Right renal cortex interstitium (tissue), 3 donors: ENCODE measurements at places on chromosomes 3 and 15. TPM values are rescaled to one million over a fixed set of nuclear protein-coding genes. Genes with fewer than 3 reads are reported as not detected.

HACD2 gene
- 50.9 TPM for polyA plus RNA-seq

POPDC2 gene
- polyA plus RNA-seq = 4.5 TPM

SLC22A13 gene
- 3.4 TPM for polyA plus RNA-seq

A4GNT gene
- 0.83 TPM for polyA plus RNA-seq

DNA sequence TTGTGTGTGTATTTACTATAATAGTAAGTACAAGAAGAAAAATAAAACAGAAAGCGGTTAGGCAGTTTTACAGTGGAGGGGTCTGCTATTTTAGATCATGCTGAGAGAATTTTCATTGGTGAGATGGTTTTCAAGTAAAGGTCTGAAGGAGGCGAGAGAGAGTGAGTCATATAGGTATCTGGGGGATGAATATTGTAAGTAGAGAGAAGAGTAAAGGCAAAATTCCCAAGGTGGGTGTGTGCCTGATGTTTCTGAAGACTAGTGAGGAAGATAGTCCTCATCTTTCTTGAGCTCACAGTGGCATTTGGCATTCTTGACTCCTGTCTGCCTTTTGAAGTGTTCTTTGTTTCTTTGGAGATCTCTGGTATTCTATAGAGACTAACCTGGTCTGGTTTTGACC, 38.6 kb downstream of the CRYBG3 start:
- DNase-seq = no peak

- no peak for DNase-seq
These were observed 397.7 kb upstream of the LMCD1 start for GRCh38 chr3:8103954-8104353.
